A549 treated with GW870086 at 1 μM for 4 hours (cell line): ENCODE measurements at places on chromosomes 1 and 21. TPM values are rescaled to one million over a fixed set of nuclear protein-coding genes. Genes with fewer than 3 reads are reported as not detected.

MAPKAPK2 gene
- total RNA-seq, result 71.9 to 87.9 TPM (median 84.8 TPM) in 5 replicates

VTCN1 gene
- total RNA-seq, result 0.06 to 0.08 TPM (median 0.06 TPM) in 3 of 5 replicates, not detected in the others

EPHB2 gene
- 34.2 to 44.3 TPM (median 39.2 TPM) in 5 replicates for total RNA-seq

MCOLN2 gene
- total RNA-seq, result 1.2 to 2.9 TPM (median 2.1 TPM) in 5 replicates

AMY1C gene
- not detected in 5 replicates for total RNA-seq
